ENCODE measurements at places on chromosomes 16 and 17.

DNA sequence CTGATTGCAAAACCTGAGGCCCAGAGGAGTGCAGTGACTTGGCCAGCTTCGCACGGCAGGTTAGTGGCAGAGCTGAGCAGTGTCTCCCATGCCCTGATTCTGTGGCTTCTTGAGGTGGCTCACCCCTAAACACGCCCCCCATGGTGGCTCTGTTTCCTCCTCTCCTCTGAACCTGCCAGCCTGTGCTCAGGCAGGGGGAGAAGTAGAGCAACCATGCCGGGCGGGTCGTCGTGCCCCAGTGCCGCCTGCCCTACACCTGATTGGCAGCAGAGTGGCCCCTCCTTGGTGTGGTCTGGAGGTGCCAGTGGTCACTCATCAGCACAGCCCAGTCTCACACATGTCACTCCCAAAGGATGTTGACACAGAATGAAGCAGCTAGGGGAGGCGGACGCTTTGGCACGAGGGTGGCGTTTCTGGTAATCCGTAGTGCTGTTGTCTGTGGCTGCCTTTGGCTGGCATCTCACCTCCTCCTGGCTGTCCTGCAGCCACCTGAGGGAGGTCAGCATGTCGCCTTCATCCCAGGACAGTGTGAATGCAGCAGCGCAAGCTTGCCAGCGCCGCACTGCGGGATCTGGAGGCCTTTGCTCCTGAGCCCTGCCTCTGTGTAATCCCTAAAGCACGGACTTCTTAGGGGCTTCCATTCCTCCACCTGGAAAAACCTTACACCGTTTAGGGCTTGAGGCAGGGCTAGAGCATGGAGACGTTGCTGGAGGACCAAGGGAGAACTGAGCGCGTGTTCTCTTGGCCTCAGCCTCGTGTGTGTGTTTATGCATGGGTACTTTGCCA is 294.7 kb downstream of the SEC14L1 start:
- no peak for DNase-seq

- no peak for DNase-seq
These were observed 92.5 kb downstream of the SDK2 start for GRCh38 chr17:73551759-73552158.

DNA sequence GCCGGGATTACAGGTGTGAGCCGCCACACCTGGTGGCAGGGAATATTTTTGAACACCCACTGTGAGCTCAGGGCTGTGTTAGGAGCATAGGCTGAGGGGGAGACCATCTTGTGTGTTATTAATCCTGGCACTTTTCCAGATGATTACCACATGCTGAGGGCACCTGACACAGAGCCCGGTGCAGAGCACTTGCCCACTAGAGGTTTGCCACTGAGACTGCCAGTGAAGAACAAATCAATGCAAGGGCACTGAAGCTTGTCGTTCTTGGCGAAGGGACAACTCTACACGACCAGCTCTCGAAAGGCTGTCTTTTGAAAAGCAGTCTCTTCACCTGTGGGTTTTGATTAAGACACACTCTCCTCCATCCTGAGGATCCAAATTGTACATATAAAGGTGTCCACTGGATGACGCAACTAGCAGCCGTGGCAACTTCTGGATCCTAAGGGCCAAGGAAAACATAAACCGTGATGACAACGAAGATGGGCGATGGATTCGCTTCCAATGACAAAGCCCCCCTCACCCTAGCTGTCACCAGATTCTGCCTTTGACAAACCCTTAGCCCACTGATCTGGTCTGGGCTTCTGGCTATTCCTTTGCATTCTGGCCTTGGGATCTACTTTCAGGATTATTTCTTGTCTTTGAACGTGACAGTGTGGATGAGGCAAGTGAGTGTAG is 28.7 kb downstream of the WIPI1 start:
- no peak for DNase-seq

DNA sequence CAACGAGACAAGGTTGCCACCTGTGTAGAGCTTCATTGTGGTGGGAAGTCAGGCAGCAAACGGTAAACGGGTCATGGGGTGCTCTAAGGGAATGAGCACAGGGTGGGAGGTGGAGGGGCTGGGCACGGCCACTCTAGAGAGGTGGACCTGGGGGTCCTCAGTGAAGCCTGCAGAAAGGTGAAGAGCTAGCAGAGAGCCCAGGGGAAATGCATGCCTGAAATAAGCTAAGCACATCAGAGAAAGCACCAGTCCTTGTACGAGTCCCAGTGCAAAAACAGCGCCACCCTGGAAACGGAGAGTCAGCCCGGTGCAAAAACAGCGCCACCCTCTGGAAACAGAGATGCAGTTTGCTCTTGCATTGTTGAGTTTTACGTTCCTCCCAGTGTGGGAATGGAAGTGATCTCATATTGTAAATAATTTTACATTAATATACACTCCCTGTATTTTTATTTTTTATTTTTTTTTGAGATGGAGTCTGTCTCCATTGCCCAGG is 65.0 kb downstream of the TBC1D16 start:
- DNase-seq, result peak; percentile 22

DNA sequence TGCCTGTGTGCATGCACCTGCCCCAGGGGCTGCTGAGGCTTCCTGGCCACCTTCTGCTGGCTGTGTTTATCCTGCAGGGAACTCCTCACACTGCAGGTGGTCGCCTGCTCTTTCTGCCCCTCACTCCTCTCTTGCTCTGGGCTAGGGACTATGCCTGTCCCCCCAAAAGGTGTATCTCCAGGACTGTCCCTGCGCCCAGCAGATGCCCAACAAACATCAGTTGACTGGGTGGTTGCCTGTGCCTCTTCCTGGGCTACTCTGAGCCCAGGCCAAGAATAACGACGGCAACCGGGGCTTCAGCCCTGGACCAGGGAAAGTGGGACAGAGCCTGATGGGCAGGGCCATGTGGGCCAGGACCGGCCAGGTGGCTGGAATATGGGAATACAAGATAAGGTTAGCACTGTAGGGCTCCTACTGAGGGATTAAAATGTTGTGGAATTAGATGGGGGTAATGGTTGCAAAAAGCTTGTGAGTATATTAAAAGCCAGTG is 55.4 kb downstream of the VAC14 start:
- DNase-seq, result no peak
